Activated CD8-positive, alpha-beta memory T cell treated with anti-CD3 and anti-CD28 coated beads, Interleukin-2, amount 50 U/mL, for 48 hours (primary cell): ENCODE measurements at places on chromosomes 5 and 9.
A peak's percentile ranks its signal among the peaks of the same experiment; 100 is the strongest.

- DNase-seq: peak; percentile 22
Measured at GRCh38 chr9:98801969-98802371, 5.5 kb upstream of the GALNT12 start.

DNA sequence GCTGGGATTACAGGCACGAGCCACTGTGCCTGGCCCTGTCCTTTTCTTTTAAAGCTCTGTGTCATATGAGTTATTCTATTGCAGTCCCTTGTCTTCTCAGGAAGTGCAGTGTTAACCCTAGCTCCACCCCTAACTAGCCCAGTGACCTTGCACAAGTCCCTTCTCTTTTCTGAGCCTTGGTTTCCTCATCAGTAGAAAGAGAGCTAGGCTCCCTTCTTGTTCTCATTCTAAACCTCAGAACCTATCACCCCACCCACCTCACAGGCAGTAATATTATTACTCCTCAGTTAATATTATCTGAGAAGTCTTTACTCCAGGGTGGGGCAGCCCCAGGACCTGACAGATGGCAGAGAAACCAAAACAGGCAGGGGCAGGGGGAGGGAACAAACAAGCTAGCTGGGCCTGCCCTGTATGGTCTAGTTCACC, 7.2 kb downstream of the CYFIP2 start:
- DNase-seq: no peak

DNA sequence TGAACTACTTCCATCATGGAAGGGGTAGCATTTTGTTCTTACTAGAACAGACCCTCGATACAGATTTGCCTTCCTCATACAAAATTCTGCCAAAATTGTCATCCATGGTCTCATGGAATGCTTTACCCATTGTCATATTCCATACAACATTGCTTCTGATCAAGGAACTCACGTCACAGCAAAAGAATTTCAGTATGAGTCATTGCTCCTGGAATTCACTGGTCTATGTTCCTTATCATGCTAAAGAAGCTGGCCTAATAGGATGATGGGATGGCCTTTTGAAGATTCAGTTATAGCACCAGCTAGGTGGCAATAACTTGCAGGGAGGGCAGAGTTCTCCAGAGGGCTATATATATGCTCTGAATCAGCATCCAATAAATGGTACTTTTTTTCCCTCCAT, 18.2 kb upstream of the FNIP1 start:
- DNase-seq: no peak

- no peak for DNase-seq
Measured at GRCh38 chr5:147188200-147189108, 46.4 kb upstream of the STK32A start.
